ENCODE measurements at places on chromosomes 5 and 9.

DNA sequence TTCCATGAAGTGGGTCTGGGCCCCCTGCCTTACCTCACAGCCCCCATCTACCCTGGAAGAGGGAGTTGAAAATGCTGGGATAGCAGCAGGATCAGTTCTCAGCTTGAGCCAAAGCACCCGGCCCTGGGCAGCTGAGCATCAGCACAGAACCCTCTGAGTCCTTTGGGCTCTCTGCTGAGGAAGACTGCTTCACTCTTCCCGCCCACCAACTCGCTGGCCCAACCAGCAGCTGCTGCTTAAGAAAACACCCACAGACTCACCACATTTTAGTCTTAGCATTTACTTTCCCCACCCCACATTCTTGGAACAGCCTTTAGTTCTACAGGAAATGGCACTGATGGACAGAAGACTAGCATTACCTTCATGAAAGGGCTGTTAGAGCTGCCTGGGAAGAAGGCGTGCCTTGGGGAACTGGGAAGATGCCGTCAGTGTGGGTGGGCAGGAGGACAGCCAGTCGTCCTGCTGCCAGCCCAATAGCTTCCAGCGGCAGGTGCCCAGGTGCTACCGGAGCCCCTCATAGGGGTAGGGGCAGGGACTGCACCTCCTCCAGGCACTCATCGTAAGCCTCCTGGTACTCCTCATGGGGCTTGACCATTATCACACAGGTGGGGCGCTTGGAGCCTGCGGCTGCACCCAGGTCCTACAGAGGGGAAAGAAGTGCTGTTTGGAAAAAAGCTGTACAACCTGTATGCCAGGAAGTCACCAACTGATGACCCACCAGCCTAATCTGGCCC lies 4.3 kb downstream of the NHP2 start:
- no peak for DNase-seq

GRCh38 chr9:19145881-19146280 lies 18.6 kb upstream of the PLIN2 start:
- no peak for DNase-seq

DNA sequence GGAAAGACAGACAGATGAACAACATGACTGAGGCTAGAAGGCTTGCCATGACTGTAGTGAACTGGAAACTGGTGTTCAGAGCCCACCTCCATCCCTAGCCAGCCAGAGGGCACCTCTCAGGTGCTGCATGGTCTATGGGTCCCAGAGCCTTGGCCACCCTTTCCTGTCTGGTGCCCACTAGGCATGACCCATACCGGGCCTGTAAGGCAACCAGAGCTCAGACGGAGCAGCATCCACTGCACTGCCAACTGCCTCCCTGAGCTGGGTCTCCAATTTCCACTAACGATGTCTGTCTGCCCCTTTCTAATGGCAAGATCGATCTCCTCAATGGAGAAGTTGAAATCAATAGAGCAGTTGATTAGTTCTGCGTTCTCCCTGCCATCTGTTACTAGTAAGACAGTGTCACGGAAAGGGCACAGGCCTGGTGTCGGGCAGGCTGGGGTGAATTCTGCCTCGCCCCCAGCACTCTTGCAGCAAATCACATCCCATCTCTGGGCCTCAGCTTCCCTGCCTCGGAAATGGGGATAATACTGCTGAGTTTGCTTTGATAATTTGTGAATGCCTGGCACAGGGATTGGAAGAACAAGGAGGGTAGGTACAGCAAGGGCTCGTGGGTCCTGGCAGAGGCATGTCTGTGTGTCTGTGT lies 172.3 kb upstream of the MVB12B start:
- DNase-seq = no peak

DNA sequence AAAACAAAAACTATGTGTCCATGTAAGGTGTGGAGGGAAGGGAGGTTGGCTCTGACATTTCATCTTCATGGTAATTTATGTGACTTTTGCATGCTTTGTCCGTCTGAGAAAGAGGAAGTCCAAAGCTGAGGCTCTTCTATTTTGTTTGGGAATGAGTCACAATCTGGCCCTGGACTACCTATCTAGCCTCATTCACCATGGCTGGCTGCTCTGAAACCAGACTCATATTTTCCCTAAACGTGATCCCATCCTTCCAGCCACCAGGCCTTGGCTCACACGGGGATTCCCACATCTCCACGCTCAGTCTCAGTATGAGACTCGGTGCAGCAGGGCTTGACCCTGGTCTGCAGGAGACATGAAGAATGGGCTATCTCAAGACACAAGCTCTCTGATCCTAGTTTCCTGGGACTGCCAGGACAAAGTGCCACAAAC lies 672.8 kb downstream of the ACTL7B start:
- no peak for DNase-seq

- no peak for DNase-seq
Measured at GRCh38 chr5:131228646-131229045, 35.2 kb upstream of the CDC42SE2 start.

DNA sequence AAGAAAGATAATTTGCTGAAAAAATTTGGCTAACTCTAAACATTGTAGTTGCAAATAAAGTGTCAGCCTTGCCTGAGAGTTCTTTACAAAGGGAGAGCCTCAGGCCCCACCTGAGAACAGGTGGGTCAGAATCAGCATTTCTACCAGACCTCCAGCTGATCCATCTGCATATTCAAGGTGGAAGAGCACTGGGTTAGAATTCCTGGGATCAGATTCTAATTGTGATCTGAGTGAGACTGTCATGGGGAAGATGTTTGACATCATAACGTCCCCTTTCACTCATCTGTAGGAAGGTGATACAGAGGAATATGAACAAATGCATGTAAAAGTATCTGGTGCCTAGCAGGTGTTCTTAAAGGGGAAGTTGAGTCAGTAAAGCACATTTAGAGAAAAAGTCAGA lies 54.6 kb downstream of the FBXL7 start:
- no peak for DNase-seq

DNA sequence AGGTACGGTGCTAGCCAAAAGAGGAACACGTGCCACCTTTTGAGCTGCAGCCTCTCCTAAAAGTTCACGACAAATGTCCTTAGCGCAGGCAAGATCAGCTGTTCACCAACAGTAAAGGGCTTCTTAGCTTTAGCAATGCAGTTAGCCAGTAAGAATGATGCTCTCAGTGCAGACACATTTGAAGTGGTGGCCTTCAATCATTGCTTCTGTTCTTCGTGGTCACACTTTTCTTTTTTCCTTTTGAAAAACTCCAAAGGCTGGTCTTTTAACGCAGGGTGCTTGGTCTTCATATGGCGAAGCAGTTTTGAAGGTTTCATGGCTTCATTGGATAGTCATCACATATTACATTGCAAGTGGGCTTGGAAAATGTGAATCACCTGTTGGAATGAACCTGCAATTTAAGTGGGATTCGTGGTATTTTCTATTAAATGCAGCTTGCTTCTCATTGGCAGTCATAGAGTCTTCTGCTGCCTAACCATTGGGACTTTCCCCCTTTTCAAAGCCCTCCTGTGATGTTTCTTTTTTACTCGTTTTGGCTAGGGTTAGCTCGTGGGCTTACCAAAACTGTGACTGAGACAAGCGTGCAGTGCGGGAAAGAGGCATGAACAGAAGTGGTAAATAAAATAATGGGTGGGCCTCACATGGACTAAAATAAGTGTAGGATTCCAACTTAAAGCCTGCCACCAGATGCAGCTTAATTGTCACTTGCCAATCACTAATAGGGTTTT lies 100.9 kb downstream of the MRPL36 start:
- no peak for DNase-seq

GRCh38 chr5:124823380-124823779 lies 76.9 kb upstream of the ZNF608 start:
- DNase-seq = no peak

GRCh38 chr5:180339583-180340183 lies 13.5 kb downstream of the GFPT2 start:
- no peak for DNase-seq

DNA sequence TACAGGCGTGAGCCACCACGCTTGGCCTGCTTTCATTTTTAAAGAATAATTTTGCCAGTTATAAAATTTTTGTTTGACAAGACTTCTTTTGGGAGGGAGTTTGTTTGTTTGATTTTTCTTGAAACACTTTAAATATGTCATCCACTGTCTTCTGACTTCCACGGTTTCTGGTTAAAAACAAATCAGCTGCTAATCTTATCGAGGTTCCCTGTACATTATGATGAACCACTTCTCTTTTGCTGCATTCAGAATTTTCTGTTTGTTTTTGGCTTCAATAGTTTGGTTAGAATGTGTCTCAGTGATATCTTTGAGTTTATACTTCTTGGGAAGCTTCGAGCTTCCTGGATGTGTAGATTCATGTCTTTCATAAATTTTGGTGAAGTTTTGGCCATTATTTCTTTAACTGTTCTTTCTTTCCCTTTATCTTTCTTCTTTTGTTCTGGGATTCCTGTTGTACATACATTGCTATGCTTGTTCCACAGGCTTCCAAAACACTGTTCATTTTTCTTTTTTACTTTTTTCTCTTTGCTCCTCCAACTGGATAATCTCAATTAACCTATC lies 60.8 kb downstream of the MSX2 start:
- no peak for DNase-seq

- no peak for DNase-seq
Measured at GRCh38 chr5:31144364-31144763, 49.1 kb upstream of the CDH6 start.

GRCh38 chr5:111016801-111017200 lies 54.7 kb upstream of the TSLP start:
- no peak for DNase-seq

DNA sequence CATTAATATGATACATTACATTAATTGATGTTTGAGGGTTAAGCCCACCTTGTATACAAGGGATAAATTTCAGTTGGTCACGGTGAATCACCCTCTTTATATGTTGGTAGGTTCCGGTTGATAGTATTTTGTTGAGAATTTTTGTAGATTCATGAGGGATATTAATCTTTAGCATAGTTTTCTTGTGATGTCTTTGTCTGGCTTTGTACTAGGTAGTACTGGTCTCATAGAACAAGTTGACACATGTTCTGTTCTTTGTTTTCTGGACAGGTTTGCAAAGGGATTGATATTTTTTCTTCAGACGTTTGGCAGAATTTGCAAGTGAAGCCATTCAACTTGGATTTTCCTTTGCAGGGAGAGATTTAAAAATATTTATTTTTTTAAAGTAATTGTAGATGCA lies 49.1 kb upstream of the CLK4 start:
- DNase-seq = no peak

DNA sequence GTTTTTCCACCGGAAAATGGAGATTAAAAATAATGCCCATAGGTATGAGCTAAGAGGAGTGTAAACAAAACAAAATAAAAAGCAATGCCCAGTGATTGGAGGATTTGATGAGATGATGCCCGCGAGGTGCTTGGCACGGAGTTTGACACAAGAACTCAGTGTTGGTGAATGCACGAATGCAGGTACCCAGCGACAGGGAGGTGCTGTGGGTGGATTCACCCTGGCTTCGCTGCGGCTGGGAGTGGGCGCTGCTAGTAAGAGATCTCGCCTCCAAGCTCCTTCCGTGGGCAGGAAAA lies 526 bp upstream of the STXBP1 start:
- no peak for DNase-seq

DNA sequence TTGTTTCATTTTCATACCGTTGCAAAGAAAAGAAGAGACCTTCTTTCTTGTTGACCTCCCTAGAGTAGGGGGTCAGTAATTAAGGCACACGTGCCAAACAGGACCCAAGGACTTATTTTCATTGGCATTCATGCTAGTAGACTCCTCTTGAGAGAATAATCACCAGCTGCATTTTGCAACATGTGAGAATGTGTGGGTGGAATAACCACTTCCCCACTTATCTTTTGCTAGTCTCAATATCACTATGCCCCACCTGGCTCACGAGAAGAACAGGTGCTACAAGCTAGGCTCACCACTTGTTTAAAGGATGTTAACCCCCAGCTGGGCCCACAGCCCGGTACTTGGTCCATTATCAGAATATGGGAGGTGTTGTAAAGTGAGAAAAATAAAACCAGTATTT lies 460.7 kb upstream of the MEF2C start:
- DNase-seq = no peak

GRCh38 chr9:125758986-125759763 lies 12.0 kb downstream of the PBX3 start:
- no peak for DNase-seq

DNA sequence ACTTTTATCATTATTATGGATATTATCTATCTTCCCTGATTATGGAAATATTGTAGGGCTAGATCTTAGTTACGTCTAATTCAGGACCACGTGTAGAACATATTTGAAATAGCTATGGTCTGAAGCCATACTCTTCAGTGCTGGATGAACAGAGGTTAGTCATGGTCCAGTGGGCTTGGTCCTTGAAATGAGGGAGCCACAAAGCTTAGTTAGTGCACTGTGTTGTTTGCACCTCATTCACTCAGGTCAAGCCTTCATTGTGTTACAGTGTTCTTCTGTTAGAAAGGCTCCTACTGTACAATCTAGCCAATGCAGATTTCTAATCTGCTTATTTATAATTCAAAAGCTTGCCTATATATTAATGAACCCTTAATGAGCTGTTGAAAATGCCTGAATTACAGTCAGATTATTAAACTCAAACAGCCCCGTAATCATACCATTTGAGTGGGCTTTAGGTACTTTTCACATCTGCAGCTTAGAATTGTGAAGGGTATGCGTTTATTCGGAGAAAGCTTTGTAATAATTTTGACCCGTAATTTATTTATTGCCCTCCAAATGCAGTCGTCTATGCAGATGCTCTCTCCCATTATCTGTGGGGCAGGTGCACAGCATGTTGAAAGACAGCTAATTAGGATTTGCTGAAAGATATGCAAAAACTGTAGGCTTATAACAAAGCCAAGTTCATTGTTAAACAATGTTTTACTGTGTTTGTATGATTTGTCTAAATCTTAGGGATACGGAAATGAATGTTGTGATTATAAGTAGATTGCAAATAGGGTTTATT lies 164.9 kb downstream of the PBX3 start:
- no peak for DNase-seq

DNA sequence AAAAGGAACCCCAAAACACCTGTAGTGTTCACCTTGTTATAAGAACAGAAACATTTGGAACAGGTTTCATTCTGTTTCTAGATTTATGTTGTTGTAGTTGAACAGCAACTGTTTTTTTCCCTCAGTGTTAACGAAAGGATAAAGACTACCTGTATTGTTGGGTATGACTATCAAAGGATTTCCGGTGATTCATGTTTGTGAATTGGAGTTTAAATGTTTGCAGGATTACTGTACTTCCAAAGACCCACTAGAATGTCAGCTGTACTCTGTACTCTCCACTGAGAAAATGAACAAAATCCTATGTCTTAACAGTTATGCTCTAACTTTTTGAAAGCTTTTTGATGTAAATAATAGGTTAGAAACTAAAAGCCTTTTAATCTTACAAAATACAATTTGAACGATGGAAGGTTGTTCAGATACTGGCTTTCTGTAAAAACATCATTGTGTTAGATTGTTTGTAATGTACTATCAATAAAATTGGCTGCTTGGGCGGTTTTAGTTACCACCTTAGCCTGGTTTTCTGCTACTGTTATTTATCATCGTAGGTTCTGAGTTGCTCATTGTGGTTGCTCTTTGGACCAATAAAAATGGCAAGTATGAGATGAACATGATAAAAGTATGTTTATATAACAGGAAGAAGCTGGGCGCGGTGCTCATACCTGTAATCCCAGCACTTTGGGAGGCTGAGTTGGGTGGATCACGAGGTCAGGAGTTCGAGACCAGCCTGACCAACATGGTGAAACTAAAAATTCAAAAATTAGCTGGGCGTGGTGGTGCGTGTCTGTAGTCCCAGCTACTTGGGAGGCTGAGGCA lies 44.1 kb downstream of the DCP2 start:
- no peak for DNase-seq

- no peak for DNase-seq
Measured at GRCh38 chr5:174583071-174583470, 141.3 kb upstream of the MSX2 start.

- DNase-seq = no peak
Measured at GRCh38 chr9:93154293-93154903, 20.3 kb upstream of the NINJ1 start.

- DNase-seq = no peak
Measured at GRCh38 chr5:107477492-107477891, 193.2 kb downstream of the EFNA5 start.

- DNase-seq = no peak
Measured at GRCh38 chr5:94174748-94175411, 433.5 kb upstream of the POU5F2 start.

Data from stimulated activated CD4-positive, alpha-beta T cell treated with anti-CD3 and anti-CD28 coated beads, Interleukin-1b, Interleukin-23, amount 100 ng/mL, for 4 hours (primary cell).